ENCODE measurements at places on chromosomes 3 and 15.
A peak's percentile ranks its signal among the peaks of the same experiment; 100 is the strongest.

DNA sequence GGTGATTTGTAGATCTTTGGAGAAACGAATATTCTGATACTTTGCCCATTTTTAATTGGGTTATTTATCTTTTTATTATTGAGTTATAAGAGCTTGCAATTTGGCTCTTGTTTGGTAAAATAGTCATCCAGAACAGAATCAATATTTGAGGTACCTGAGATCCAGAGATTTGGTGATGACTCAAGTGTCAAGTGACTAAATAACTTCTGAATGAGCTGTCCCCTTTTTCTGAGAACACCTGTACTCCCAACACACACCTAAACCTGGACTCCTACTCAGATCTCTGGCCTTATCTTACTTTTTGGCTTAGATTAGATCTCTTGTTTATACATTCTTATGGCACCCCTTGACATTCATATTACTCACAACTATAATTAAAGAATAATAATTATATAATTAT, 3.1 kb upstream of the TRA2B start:
- DNase-seq = no peak
- H3K27me3 ChIP-seq = no peaks in the 10 kb centered on the region
- no peak overlapping the region for H3K27ac ChIP-seq
- peaks cover 4% of the 10 kb centered on the region for H3K4me1 ChIP-seq
- H3K36me3 ChIP-seq = no peaks in the 10 kb centered on the region

DNA sequence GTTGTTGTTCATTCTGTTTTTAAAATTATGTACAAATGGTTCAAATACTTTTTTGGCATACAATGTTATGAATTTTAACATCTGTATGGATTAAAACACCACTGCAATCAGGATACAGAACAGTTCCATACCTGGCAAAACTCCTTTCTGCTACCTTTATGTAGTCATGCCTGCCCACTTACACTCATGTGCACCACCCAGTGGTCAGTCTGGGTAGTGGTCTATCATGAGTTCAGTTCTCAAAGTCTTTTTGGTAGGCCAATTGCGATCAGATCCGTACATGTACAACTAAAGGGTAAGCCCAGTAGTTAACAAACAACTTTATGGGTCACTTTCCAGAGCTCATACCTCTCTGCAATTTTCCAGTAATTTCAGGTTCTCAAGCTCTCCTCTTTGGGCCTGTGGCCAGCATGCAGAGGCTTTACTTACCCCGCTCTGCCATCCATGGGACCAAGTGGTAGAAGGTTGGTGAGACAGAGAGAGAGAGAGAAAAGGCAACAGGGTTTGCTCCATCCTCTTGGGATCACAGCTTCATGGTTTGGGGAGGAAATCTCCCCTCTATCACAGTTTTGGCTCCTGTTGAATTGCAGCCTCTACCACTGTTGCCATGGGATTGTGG, 63.9 kb upstream of the FAM98B start:
- H3K4me3 ChIP-seq = no peak overlapping the region
- H3K27me3 ChIP-seq = no peaks in the 10 kb centered on the region
- DNase-seq = peak; percentile 60
- no peaks in the 10 kb centered on the region for H3K4me1 ChIP-seq

DNA sequence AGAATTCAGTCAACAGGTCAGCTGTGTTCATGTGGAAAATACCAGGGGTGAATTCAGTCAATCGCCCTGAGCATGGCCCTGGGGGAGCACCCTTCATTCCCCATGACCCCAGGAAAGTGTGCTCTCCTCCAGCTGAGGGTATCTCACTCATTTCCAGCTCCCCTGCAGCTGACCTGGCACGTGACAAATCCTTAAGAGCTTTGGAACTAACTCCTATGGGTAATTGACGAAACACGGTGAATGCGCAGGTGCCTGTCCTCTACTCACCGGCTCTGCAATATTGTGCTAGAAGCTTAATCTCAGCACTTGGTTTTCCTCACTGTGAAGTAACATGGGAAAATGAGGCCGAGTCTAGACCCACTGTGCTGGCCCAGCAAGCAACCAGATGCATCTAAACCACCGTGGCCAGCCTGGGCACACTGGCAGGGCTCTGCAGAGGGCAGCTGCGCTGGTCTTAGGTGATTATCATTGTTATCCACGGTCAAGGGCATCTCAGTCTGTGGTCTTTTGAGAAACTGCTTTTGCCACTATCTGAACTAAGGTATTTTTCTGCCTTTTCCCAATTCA, 63.1 kb downstream of the SPSB4 start:
- no peak for DNase-seq
- no peak overlapping the region for H3K27ac ChIP-seq
- no peak overlapping the region for H3K4me3 ChIP-seq
- no peaks in the 10 kb centered on the region for H3K4me1 ChIP-seq
- H3K27me3 ChIP-seq = no peaks in the 10 kb centered on the region

DNA sequence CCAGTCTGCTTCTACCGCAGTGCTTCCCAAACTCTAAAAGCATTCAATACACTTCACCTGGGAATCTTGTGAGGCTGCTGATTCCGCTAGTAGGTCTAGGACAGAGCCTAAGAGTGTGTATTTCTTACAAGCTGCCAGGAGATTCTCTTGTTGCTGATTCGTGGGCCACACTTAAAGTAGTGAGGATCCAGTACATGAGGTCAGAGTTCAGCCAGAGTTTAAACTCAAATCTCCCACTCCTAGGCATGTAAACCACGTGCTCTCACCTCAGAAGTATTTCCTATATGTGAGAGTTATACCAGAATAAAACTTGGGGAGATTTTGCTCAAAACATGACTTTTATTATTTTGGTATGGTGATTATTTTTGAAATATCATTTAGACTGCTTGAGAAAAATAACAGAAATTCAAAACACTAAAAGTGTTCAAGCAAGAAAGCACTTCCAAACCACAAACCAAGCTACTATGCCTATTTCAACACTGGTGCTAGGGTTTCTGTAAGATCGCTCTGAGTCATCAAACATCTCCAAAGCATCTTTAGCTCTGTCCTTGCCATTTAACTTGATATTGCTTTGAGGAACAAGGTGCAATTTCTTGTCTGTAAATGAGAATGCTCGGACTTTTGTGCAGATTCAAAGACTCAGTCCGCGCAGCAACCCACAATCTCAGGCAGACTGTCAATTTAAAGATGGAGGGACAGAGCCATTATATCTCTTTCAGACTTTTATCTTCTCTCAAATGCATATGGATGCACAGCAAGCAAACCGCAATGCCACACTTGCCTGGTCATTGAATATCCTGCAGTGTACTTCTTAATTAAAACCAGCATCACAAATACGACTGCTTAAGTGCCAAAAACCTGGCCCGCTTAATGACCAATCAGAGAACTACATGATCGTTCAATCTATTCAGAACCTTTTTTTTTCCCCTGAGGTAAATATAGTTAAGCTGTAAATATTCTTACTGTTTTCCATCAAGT, 59.8 kb downstream of the AGTR1 start:
- H3K4me1 ChIP-seq = no peaks in the 10 kb centered on the region
- no peak for DNase-seq
- no peaks in the 10 kb centered on the region for H3K36me3 ChIP-seq
- no peak overlapping the region for H3K4me3 ChIP-seq
- H3K27ac ChIP-seq = no peak overlapping the region

DNA sequence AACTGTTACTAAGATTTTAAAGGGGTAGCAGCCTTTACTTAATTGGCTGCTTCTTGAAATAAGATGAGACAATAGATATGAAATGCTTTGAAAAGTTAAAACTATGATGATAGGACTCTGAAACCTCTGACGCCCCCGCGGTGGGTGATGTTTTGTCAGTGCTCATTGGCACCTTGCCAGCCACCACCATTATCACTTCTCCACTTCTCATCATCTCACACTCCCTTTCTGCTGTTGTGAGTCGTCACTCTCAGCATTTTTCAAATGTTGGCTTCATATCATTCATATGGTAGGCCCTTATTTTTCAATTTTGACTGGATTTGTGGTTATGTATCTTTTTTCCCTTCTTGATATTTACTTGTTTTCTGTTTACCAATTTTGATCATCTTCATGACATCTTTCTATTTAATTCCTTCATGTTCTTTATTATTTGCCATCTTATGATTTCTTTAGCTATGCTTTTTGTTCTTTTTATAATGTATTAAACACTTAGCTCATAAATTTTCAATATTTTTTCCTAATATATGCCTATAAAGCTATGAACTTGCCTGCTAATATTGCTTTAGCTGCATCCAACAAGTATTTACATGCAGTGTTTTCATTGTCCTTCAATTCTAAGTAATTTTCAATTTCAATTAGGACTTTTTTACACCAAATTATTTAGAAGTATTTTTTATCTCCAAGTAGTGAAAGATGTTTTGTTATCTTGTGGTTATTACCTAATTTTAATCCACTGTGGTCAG, 30.3 kb upstream of the SKOR1 start:
- no peaks in the 10 kb centered on the region for H3K36me3 ChIP-seq
- H3K27me3 ChIP-seq = no peaks in the 10 kb centered on the region
- no peaks in the 10 kb centered on the region for H3K4me1 ChIP-seq
- DNase-seq = no peak

GRCh38 chr3:194091141-194091540, 44.8 kb upstream of the HES1 start:
- no peaks in the 10 kb centered on the region for H3K27me3 ChIP-seq
- DNase-seq = no peak
- no peak overlapping the region for H3K4me3 ChIP-seq

- H3K4me3 ChIP-seq = no peak overlapping the region
- H3K27me3 ChIP-seq = no peaks in the 10 kb centered on the region
- H3K4me1 ChIP-seq = no peaks in the 10 kb centered on the region
- no peaks in the 10 kb centered on the region for H3K36me3 ChIP-seq
- DNase-seq = no peak
These were observed 158.6 kb upstream of the COL8A1 start for GRCh38 chr3:99479768-99480167.

- no peaks in the 10 kb centered on the region for H3K27me3 ChIP-seq
- H3K27ac ChIP-seq = no peak overlapping the region
- peak; percentile 87 for DNase-seq
These were observed 10.5 kb upstream of the PRKCD start for GRCh38 chr3:53150247-53151085.

- H3K4me1 ChIP-seq = no peaks in the 10 kb centered on the region
- H3K27ac ChIP-seq = no peak overlapping the region
- H3K27me3 ChIP-seq = no peaks in the 10 kb centered on the region
- DNase-seq = no peak
- H3K36me3 ChIP-seq = no peaks in the 10 kb centered on the region
These were observed 207.4 kb downstream of the CBLB start for GRCh38 chr3:105661461-105661860.

DNA sequence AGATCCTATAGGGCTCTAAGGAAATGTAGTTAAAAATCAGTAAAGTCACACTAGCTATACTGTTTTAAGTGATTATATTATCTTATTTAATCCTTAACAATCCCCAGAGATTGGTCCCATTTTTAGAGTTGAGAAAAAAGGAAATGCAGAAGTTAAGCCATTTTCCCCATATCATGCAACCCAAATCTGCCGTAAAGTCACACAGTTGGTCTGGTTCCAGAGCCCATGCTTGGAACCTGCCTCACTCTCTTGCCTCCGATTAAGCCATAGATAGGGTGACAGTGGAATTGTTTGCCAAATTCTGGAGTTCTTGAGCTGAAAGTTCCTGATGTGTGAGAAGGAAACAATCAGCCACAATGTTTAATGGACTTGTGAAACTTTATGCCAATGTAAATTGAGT, 2.3 kb upstream of the P2RY13 start:
- DNase-seq = no peak
- no peak overlapping the region for H3K27ac ChIP-seq
- H3K4me3 ChIP-seq = no peak overlapping the region
- no peaks in the 10 kb centered on the region for H3K27me3 ChIP-seq

DNA sequence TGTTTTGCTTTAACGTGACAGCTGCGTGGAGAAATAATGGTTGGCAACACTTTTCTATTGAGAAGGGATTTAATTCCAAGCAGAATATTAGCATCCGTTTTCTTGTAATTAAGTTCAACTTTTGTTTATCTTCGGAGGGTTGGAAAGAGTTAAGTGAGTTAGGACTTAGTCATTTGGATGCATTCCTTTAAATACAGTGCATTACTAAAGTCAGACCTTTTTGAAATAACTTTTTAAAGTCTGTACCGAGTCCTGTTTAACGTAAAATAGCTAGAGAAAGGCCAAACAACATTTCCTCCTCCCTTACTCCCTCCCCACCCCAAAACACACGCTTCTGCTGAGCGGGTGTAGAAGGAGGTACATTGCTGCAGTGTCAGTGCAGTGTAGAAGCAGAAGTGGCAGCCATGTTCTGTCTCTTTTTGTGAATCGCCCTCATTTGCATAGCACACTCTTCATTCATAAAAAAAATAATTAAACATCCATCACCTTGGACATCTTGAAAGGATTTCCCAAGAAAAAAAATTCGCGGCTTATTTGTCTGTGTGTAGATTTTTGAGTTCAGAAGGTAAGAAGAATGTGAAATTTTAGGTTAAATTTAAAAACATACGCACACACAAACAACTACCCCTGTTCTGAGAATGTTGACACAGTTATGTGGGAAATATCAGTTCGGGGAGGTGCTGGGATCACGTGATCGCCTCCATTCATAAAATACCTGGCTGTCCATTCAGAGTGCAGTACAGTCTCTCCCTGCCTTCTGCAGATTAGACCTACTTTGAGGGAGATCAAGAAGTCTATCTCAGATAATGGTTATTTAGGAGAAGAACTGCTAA, 1.6 kb downstream of the SPRED1 start:
- H3K4me1 ChIP-seq = peaks cover 24% of the 10 kb centered on the region
- no peaks in the 10 kb centered on the region for H3K27me3 ChIP-seq
- peak overlapping the region; percentile 96 for H3K27ac ChIP-seq
- peak; percentile 66 for DNase-seq

DNA sequence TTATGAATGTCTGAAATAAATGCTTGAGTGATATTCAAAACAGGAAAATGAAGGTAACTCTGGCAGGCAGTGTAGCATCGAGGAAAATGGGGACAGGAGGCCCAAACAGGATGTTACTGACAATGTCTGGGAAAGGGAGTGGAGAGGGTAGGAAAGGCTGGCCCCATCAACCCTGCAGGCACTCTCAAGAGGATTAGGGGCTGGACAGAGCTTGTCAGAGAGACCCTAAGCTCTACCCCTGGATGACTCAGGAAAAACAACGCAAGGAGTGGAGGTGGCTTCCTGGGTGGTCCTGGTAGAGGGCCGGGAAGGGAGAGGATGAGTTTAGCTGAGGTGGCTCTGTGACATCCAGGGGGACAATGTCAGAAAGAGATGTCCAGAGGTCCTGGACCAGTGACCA, 106.0 kb downstream of the RYK start:
- DNase-seq = no peak
- no peaks in the 10 kb centered on the region for H3K27me3 ChIP-seq
- H3K27ac ChIP-seq = no peak overlapping the region
- no peak overlapping the region for H3K4me3 ChIP-seq

GRCh38 chr3:108001457-108001856, 89.4 kb downstream of the CD47 start:
- no peak for DNase-seq
- no peaks in the 10 kb centered on the region for H3K27me3 ChIP-seq
- H3K36me3 ChIP-seq = no peaks in the 10 kb centered on the region

- H3K36me3 ChIP-seq = no peaks in the 10 kb centered on the region
- H3K4me3 ChIP-seq = no peak overlapping the region
- H3K27me3 ChIP-seq = no peaks in the 10 kb centered on the region
- H3K4me1 ChIP-seq = no peaks in the 10 kb centered on the region
- no peak for DNase-seq
These were observed 13.2 kb upstream of the CNTN6 start for GRCh38 chr3:1079662-1080061.

Measured in Peyer's patch (tissue), 4 donors.